ENCODE measurements at places on chromosomes 2 and 18. TPM values are rescaled to one million over a fixed set of nuclear protein-coding genes. Genes with fewer than 3 reads are reported as not detected.

The SPDYA gene
- 1.7 TPM for total RNA-seq

DNA sequence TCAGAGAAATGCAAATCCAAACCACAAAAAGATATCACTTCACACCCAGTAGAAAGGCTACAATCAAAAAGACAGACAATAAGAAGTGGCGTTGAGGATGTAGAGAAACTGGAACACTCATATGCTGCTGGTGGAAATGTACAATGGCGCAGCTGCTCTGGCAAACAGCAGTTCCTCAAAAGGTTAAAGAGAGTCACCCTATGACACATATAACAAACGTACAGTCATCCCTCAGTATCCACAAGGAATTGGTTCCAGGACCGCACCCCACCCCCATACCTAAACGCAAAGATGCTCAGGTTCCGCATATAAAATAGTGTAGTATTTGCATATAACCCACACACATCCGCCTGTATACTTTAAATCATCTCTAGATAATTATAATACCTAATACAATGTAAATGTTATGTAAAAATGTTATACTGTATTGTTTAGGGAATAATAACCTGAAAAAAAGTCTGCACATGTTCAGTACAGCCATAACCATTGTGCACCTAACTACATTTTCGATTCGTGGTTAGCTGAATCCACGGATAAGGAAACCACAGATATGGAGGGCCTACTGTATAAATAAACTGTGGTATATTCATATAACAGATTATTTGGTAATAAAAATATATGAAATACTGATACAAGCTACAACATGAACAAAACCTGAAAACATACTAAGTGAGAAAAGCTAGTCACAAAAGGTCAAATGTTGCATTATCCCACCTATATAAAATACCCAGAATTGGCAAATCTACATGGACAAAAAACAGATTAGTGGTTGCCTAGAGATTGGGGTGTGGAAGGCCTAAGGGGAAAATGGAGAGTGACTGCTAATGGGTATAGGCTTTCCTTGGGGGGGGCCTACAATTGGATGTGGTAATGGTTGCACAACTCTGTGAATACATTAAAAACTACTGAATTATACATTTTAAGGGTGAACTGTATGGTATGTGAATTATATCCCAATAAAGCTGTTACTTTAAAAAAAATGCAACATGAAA, 37.5 kb downstream of the UXS1 start:
- no peak for DNase-seq

The ALLC gene
- total RNA-seq = not detected

DNA sequence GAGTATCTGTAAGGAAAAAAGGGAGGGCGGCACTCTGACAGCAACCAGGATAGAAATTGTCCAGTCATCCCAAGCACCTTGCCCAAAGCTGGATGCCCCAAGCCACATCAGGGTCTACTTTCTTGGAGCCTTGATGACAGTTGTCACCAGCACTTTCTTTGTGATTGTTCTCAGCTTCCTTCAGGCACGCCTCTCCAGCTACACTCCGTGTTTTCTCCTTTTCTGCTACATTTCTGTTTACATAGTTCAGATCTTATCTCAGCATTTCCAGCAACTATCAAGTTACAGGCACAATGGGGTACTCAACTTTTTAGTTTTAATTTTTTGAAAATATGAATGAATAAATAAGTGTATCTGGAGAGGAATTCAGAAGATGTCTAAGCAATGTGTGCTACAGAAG, 115.3 kb upstream of the CELF4 start:
- no peak for DNase-seq

Data from posterior vena cava (tissue), 2 donors.